Activated gamma-delta T cell treated with anti-CD3 and anti-CD28 coated beads, Interleukin-2, amount 50 U/mL, for 16 hours (primary cell): ENCODE measurements at places on chromosomes 16 and 17.

- no peak for DNase-seq
These were observed 33.4 kb downstream of the CMIP start for GRCh38 chr16:81477697-81478693.

DNA sequence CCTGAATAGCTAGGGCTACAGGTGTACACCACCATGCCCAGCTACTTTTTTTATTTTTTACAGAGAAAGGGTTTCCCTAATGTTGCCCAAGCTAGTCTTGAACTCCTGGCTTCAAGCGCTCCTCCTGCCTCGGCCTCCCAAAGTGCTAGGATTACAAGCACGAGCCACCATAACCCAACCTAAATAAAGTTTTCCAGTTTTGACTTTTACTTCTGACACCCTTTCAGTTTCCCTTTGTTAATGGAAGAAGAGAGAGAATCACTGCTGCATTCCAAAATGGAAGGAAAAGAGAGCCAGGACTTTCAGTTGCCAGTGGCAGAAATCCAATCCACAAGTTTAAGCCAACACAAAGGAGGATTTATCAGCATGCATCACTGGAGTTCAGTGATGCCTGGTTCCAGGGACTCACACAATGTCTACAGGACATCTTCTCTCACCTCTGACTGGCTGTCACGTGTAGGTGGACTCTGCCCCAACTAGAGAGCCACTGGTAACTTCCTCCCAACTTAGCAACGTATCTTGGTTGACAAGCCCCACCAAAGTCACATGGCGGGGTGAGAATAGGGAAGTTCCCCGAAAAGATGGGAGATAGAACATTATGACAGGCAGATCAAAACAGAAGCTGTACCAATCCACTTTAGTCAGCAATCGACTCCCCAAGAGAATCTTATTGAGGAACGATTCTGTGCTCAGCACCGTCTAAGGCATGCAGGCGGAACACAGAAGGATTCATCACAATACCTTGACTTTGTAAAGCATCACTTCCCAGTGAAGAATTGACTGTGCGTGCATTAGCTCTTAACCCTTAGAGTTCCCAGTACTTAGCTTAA is 46.5 kb downstream of the GAS7 start:
- no peak for DNase-seq

- DNase-seq, result no peak
These were observed 729 bp downstream of the ADORA2B start for GRCh38 chr17:15945527-15946191.

GRCh38 chr17:75734674-75735294 is 13.5 kb downstream of the ITGB4 start:
- DNase-seq, result no peak

DNA sequence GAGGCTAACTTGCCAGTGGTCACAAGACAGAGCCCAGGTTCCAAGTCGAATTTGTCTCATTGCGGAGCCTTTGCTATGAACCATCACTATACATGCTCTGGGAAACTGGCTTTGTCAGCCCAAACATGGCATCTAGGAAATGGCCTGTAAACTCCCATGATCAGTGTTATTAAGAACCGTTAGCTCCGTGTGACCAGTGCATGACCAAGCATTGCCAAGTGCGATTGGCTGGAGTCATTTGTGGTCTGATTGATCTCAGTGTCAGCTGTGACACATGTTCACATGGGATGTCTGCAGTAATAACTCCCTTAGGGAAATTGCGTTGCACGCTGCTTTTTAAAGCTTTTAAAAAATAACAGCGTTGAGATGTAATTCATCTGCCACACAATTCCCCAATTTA is 18.6 kb upstream of the CDH3 start:
- no peak for DNase-seq

GRCh38 chr17:48195910-48196309 is 88.3 kb downstream of the SNX11 start:
- no peak for DNase-seq

DNA sequence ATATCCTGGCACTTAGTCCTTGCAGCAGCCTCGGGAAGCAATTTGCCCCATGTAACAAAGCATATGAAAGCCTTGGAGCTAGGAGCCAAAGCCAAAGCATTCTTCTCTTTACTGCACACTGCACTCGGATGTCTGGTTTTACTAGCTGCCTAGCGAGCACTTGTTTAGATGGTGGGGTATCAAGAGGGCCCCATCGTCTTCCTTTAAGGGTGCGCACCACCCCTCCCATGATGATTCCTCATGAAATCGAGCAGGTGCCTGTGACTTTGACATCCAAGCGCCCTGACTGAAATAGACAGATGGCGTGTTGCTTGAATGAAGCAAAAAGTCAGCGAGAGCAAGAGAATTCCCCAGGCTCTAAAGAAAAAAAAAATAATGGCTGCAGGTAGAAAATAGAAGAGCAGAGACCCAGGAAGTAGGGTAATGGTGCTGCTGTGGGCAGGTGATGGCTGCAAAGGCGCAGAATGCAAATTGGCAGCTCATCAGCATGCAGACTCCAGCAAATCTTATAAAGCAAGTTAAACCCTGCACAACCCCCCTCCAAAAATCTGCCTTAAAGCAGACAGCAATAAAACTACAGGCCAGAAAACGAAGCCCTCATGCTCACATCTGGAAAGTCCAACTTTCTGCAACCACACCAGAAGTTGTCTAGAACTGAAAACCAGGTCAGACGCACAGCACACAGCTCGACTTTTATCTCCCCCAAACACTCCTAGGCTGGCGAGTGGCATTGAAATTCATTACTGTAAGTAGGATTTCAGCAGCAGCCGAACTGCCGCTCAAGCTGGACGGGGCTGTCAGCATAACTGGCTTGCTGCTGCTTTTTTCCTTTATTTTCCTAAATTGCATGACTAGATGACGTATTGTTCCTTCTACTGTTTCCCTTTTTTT is 384.3 kb downstream of the RBFOX1 start:
- DNase-seq, result no peak

DNA sequence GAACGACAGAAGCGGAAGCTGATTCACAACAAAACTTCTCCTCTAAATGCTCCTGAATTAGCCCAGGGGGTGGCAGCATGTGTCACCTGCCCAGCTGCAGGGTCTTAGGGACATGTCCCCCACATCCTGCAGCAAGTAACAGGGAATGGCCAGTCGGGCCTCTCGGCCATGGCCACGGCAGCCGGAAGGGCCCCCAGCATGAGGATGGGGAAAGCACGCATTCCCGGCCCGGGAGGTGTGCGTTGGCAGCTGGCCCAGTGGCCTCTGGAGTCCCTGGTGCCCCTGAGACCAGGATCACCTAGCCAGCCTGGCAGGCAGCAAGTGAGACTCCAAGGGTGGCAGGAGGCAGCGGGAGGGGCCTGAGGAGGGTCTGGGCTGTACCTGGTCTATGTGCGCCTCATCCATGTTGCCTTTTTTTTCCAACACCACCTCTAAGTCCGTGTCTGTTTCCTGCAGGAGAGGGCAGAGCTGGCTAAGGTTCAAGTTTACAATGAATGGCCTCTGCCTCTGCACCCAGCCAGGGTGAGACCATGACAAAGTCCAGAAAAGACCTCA is 7.0 kb downstream of the KNOP1 start:
- no peak for DNase-seq

GRCh38 chr16:89167425-89167941 is 4.1 kb upstream of the CDH15 start:
- DNase-seq, result peak; percentile 75

GRCh38 chr17:77478899-77479298 is 338.1 kb downstream of the SEC14L1 start:
- DNase-seq, result no peak

DNA sequence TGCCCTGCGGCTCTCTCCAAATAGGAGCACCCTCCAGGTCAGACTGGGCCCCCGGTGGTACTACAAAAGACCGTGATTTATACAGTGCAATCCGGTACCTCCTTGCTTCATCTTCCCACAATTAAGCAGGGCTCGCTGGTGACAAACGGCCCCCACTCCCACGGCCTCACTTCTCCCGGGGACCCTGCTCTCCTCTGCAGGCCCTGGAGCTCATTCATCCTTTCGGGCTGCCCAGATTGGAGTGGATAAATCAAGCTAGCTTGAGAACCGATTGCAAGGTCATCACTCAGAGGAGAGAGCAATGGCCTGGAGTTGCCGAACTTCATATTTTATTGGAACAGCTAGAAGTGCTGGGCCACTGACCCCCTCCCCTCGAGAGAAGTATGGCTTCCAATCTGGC is 193.5 kb upstream of the IRX6 start:
- no peak for DNase-seq

GRCh38 chr17:27947005-27947406 is 53.8 kb upstream of the LYRM9 start:
- DNase-seq, result no peak

DNA sequence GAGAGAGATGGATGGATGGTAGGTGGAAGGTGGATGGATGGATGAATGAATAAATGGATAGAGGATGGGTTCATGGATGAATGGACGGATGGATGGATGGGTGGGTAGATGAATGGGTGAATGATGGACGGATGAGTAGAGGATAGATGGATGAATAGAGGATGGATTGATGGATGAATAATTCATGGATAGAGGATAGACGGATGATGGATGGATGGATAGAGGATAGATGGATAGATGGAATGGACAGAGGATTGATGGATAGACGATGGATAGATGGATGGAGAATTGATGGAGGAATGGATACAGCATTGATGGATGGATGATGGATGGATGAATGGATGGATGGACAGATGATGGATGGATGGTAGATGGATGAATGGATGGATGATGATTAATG is 91.7 kb downstream of the MYH11 start:
- DNase-seq, result no peak

GRCh38 chr17:28346199-28346580 is 10.6 kb downstream of the TNFAIP1 start:
- DNase-seq, result no peak

DNA sequence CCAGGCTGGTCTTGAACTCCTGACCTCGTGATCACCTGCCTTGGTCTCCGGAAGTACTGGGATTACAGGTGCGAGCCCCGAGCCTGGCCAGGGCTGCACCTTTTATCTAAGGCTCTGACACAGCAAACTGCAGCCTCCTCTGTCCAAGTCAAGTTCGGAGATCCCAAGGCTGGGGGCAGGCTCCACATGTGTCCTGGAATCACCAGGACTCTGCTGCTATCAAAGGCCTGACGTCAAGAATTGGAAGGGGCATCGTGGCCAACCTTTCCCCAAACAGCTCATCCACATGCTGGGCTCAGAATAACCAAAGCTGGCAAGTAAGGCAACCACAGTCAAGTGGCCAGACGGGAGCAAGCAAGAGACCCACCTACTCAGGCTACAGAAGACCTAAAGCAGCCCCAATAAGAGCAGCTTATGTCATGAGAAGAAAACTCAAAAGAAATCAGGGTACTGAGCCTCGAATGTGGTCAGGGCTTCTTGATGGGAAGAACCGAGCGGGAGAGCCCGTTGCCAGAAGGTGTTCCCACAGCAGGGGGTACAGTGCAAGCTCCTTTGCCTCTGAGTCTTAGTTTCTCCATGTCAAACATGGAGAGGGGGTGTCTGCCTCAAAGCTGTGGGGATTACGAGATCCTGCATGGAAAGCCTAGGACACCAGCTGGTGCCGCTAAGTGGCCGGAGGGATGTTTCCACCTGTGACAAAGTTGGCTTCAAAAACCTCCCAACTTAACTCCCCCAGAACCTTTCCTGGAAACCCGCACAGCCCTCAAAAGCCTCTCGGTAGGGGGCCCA is 7.9 kb downstream of the MYBBP1A start:
- no peak for DNase-seq

- DNase-seq, result peak; percentile 30
These were observed 107.8 kb downstream of the CLEC16A start for GRCh38 chr16:11051879-11052808.

DNA sequence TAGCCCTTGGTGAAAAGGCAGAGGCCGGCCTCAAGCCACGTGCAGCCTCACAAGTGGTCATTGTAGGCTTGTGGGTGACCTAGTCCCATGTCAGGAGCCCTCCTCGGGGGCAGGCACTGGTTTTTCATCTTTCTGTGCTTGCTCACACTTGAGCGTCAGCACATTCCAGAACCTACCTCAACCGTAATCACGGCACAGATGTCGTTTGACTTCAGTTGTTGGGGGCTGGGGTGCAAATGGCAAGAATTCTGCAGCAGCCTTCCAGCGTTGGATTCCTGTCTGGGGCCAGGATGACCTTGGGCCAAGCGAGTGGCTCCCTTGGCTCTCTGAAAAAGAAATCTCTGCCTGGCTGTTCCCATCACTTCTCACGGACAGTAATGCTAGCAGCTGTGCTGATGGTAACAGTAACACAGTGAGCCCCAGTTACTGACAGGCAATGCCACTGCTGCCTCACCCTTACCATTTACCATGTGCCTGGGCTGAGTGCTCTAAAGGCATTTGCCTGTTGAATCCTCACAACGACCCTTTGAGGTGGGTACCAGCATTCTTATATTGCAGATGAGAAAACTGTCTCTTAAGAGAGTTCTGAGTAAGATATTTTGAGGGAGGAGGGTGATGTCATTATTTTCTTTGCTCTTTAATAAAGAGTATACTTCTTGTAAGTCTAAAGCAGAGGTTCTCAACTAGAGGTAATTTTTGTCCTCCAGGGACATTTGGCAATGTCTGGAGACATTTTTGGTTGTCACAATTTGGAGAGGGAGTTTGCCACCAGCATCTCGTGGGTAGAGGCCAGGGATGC is 46.5 kb downstream of the KSR1 start:
- no peak for DNase-seq

DNA sequence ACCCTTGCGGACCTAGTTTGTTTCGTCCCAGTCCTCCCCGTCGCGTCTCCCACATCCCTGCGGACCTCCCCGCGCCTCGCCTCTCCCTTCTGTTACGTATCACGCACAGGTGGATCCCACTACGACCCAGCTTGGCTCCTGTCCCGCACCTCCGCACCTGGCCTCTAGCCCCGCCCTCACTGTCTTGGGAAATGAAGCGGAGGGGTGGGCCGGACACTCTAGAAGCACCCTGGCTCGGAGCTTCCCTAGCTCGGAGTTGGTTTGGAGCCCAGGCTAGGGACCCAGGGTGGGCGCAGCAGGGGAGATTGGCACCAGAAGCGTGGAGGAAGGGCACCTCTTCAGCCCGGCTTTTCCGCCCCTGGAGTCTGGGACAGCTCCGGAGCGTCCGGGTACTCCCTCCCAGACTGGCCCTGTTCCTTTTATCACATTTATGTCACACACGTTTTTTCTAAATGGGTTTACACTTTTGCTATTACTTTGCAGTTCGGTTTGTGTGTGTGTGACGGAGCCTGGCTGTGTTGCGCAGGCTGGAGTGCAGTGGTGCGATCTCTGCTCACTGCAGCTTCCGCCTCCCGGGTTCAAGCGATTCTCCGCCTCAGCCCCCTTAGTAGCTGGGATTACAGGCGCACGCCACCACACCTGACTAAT is 1.4 kb upstream of the CEMP1 start:
- DNase-seq, result peak; percentile 28

- DNase-seq, result no peak
These were observed 98.6 kb downstream of the GNAO1 start for GRCh38 chr16:56289862-56290261.

GRCh38 chr16:50213939-50214519 is 52.3 kb upstream of the ADCY7 start:
- DNase-seq, result no peak

- DNase-seq, result peak; percentile 16
These were observed 19.3 kb downstream of the ITGAL start for GRCh38 chr16:30491744-30492308.

- DNase-seq, result no peak
These were observed 55.0 kb upstream of the RPL38 start for GRCh38 chr17:74148446-74148845.

- no peak for DNase-seq
These were observed 183.1 kb upstream of the CCL2 start for GRCh38 chr17:34071886-34072420.

GRCh38 chr16:80968386-80969113 is 38.1 kb downstream of the CMC2 start:
- no peak for DNase-seq

- DNase-seq, result no peak
These were observed 7.2 kb downstream of the SOX9 start for GRCh38 chr17:72128039-72128438.

GRCh38 chr16:57134982-57135381 is 42.6 kb downstream of the CPNE2 start:
- DNase-seq, result peak; percentile 17
